ENCODE measurements at places on chromosomes 2 and 18. TPM values are rescaled to one million over a fixed set of nuclear protein-coding genes. Genes with fewer than 3 reads are reported as not detected.

The MALL gene
- polyA plus RNA-seq: 3.6 TPM

- H3K27ac ChIP-seq: no peak overlapping the region
- no peak overlapping the region for H3K4me3 ChIP-seq
- no peaks in the 10 kb centered on the region for H3K27me3 ChIP-seq
- H3K4me1 ChIP-seq: no peaks in the 10 kb centered on the region
- DNase-seq: no peak
These were observed 97.1 kb upstream of the ZNF516 start for GRCh38 chr18:76592096-76592495.

The DCDC2C gene
- not detected for polyA plus RNA-seq

DNA sequence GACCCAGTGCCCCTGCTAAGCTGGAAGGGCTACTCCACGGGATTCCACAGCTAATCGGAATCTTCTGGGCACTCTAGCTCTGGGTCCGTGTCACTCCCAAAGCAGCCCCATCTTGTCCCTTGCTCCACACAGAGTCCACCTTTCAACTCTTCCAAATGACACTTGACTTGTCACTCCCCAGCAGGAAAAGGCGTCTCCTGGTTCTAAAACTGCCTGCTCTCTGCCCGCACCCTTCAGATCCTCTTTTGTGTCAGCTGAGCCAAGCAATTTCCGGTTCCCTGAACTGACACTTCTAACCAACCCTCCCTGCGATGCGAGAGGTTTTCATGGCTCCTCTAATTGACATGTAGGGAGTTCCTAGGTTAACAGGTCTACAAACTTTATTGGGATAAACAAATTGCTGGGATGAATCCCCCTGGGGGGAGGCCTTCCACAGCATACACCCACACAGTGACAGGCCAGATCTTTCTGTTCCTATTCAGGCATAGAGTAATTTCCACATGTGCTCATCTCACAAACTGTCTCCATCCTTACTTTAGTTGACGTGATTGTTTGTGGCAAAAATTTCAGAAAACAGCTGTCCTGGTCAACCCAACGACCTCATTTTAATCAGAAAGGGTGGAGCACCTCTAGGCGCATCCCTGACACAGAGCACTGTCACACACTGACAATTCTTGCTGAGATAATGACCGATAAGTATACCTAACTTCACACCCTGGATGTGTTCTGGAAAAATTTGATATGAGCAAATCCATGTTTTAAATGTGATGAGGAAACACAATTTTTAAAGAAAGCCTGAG, 104.9 kb downstream of the RBMS1 start:
- H3K36me3 ChIP-seq: no peaks in the 10 kb centered on the region
- no peaks in the 10 kb centered on the region for H3K27me3 ChIP-seq
- peak overlapping the region; percentile 98 for H3K27ac ChIP-seq
- DNase-seq: no peak
- H3K4me3 ChIP-seq: no peak overlapping the region
- peaks cover 47% of the 10 kb centered on the region for H3K4me1 ChIP-seq

DNA sequence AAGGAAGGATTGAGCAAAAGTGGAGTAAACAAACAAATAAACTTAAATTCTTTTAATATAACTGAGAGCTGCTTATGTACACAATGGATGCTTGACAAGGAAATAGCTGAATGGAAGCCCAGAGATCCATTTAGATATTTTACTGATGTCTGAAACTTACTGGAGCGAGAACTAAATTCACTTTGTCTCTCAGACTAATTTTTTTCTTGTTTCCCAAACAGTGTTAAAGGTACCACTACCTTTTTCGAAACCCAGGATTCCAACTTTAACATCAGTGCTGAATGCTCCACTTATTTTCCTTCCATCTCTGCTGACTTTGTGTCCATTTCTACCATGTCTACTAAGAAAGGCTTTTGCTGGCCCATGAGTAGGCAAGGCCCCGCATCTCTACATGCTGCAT, 4.0 kb downstream of the EFEMP1 start:
- no peak overlapping the region for H3K4me3 ChIP-seq
- H3K27ac ChIP-seq: no peak overlapping the region
- no peaks in the 10 kb centered on the region for H3K4me1 ChIP-seq
- DNase-seq: no peak

The TUBA3E gene
- polyA plus RNA-seq: not detected

DNA sequence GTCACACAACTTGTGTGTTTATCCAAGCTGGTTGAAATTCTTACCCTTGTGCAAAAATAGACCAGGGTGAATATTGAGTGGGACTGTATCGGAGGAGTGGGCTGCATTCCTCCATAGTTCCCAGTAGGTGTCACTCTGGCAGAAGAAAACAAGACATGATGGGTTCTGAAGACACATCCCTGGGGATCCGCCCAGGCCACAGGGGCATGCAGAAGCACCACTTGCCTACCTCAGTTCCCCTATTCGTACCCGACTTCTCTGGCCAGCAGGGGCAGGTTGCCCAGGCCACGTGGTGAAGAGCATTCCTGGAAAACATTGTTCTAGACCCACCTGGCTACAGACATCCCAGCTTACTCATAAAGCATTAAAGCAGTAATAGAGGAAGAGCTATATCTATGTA, 168.2 kb downstream of the FAM210A start:
- H3K4me1 ChIP-seq: no peaks in the 10 kb centered on the region
- no peak overlapping the region for H3K27ac ChIP-seq
- DNase-seq: peak; percentile 29

The PRSS56 gene
- not detected for polyA plus RNA-seq

GRCh38 chr2:18465979-18466378, 94.5 kb downstream of the RDH14 start:
- H3K36me3 ChIP-seq: no peaks in the 10 kb centered on the region
- no peaks in the 10 kb centered on the region for H3K4me1 ChIP-seq
- no peak overlapping the region for H3K4me3 ChIP-seq
- DNase-seq: no peak

The COL3A1 gene
- polyA plus RNA-seq: 519 TPM

GRCh38 chr2:46202987-46203386, 94.2 kb upstream of the EPAS1 start:
- DNase-seq: no peak
- no peaks in the 10 kb centered on the region for H3K27me3 ChIP-seq
- no peaks in the 10 kb centered on the region for H3K36me3 ChIP-seq
- H3K27ac ChIP-seq: no peak overlapping the region
- H3K4me3 ChIP-seq: no peak overlapping the region
- H3K4me1 ChIP-seq: no peaks in the 10 kb centered on the region

DNA sequence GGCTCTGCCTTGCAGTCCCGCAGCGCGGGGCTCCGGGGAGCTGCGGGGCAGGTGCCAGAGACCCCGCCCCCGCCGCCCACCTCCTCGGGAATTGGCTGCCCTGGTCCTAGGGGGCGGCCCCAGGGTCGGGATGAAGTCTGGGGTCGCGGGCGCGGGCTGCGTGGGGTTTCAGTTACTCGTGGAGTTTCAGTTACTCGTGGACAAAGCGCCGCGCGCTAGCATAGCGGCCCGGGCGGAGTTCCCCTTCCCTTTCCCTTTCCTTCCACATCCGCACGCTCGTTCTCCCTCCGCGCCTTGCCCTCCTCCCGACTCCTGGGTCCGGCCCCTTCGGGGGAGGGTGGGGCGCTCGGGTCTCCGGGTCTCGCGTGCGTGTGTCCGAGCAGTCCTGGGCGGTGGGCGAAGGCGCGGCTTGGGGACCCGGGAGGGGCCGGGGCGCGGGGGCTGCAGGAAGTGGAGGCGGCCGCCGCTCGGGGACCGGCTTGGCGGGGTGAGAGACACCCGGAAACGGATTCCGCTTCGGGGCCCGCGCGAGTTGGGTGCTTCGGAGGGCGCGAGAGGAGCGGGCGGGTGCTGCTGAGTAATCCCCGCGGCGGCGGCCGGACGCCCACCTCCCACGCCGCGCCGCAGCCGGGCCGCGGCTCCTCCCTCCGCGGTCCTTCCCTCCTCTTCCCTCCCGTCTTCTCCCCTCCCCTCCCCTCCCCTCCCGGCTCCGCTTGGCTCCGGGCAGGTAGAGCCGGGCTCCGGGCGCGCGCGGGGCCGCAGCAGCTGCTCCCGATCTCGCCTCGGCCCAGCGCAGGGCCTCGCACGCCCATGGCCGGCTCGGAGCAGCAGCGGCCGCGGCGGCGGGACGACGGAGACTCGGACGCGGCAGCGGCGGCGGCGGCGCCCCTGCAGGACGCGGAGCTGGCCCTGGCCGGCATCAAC, at the start of gene TTC39C:
Gene TTC39C, plus strand, starts transcription at position 693 of the 924 bp plus-strand sequence. Its CDS starts 118 bp downstream, at position 811.
- no peaks in the 10 kb centered on the region for H3K4me1 ChIP-seq
- DNase-seq: peak; percentile 66
- H3K36me3 ChIP-seq: no peaks in the 10 kb centered on the region
- H3K27ac ChIP-seq: peak within 1 kb of the TSS; percentile 81
- peak within 1 kb of the TSS; percentile 88 for H3K4me3 ChIP-seq

The VAMP5 gene
- 190 TPM for polyA plus RNA-seq

- H3K27ac ChIP-seq: no peak overlapping the region
- no peaks in the 10 kb centered on the region for H3K27me3 ChIP-seq
- H3K4me1 ChIP-seq: peaks cover 3% of the 10 kb centered on the region
- DNase-seq: no peak
- H3K4me3 ChIP-seq: no peak overlapping the region
- H3K36me3 ChIP-seq: no peaks in the 10 kb centered on the region
These were observed 205.9 kb downstream of the EIPR1 start for GRCh38 chr2:3171564-3172264.

DNA sequence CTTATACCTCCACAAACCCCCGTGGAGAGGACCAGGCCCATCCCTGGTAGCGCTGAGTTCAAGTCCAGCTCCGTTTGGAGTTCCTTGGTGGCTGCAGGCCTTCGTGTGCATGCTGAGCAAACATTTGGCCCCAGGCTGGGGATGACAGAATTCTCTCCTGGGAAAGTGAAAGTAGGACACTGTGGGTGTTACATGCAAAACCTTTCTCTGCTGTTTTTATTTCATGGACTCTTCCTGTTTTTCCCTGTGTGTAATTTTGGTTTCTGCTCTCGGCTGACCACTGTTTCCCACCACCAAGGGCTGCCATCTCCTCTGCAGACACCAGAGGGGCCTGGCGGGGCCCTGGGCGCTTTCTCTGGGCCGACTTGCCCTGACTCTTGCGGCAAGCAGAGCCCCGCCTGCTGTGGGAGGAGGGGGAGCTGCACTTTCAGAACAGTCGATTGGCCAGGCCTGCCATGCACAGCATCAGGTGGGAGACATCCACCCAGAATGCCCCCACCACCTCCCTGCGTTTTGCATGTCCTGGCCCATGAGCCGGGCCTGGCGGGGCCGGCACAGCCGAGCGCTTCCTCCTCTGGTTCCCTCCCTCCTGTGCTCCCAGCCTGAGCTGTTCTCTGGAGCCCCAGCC, 102.4 kb downstream of the CABLES1 start:
- H3K27ac ChIP-seq: no peak overlapping the region
- DNase-seq: peak; percentile 41
- H3K36me3 ChIP-seq: peaks cover 1% of the 10 kb centered on the region
- H3K4me3 ChIP-seq: no peak overlapping the region

The RIT2 gene
- not detected for polyA plus RNA-seq

The OXER1 gene
- polyA plus RNA-seq: 0.03 TPM

The FBLN7 gene
- 5.1 TPM for polyA plus RNA-seq

- H3K4me1 ChIP-seq: no peaks in the 10 kb centered on the region
- H3K4me3 ChIP-seq: no peak overlapping the region
- H3K36me3 ChIP-seq: no peaks in the 10 kb centered on the region
- H3K27me3 ChIP-seq: no peaks in the 10 kb centered on the region
These were observed 112.8 kb downstream of the KCTD1 start for GRCh38 chr18:26435415-26436095.

GRCh38 chr2:21819454-21819853, 695.7 kb downstream of the TDRD15 start:
- no peaks in the 10 kb centered on the region for H3K36me3 ChIP-seq
- peaks cover 16% of the 10 kb centered on the region for H3K4me1 ChIP-seq
- peak overlapping the region; percentile 37 for H3K27ac ChIP-seq
- H3K27me3 ChIP-seq: no peaks in the 10 kb centered on the region
- H3K4me3 ChIP-seq: no peak overlapping the region

DNA sequence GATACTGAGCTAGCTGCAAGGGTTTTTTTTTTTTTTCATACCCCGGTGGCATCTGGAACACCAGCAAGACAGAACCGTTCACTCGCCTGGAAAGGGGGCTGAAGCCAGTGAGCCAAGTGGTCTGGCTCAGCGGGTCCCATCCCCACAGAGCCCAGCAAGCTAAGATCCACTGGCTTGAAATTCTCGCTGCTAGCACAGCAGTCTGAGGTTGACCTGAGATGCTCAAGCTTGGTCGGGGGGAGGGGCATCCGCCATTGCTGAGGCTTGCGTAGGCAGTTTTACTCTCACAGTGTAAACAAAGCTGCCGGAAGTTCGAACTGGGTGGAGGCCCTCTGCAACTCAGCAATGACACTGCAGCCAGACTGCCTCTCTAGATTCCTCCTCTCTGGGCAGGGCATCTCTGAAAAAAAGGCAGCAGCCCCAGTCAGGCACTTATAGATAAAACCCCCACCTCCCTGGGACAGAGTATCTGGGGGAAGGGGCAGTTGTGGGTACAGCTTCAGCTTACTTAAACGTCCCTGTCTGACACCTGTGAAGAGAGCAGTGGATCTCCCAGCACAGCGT, 5.1 kb upstream of the MIB1 start:
- H3K36me3 ChIP-seq: no peaks in the 10 kb centered on the region
- H3K27me3 ChIP-seq: no peaks in the 10 kb centered on the region
- peak; percentile 79 for DNase-seq

GRCh38 chr18:55405893-55406406, 182.0 kb downstream of the TCF4 start:
- no peaks in the 10 kb centered on the region for H3K36me3 ChIP-seq
- no peaks in the 10 kb centered on the region for H3K27me3 ChIP-seq
- DNase-seq: peak; percentile 96
- peak overlapping the region; percentile 3 for H3K4me3 ChIP-seq

DNA sequence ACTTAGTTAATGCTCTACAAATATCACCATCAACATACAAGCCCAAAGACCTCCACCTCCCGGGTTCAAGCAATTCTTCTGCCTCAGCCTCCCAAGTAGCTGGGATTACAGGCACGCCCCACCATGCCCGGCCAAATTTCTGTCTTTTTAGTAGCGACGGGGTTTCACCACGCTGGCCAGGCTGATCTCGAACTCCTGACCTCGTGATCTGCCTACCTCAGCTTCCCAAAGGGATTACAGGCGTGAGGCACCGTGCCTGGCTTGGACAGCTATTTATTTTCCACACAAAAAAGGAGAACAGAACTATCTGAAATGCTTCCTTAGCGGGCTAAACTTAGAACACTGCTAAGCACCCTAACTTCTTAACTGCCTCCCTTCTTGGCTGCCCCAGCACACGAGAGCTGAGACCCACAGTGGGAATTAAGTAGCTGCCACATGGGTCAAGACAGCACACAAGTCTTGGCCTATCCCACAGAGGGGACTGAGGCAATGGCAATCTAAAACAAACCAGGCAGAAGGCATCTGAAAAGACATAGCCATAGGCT, 24.8 kb downstream of the CYTIP start:
- no peak overlapping the region for H3K4me3 ChIP-seq
- H3K36me3 ChIP-seq: no peaks in the 10 kb centered on the region
- no peaks in the 10 kb centered on the region for H3K4me1 ChIP-seq
- no peaks in the 10 kb centered on the region for H3K27me3 ChIP-seq
- DNase-seq: no peak

DNA sequence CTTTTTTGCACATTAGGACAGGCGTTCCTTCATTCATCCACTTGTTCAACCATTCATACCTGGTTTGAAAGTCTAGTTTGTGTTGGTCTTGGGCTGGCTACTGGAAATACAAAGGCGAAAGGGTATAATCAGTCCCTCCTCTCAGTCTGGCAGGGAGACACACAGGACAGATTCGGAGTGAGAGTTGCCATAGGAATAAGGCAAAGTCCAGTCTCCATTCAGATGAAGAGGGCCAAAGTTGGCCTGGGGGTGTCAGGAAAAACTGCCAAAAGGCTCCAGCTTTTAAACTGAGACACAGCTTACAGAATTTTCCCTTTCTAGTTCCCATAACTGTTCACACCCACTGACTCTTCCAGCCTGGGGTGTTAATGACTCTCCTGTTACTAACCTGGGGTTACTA, 96.3 kb upstream of the AQP4 start:
- no peaks in the 10 kb centered on the region for H3K27me3 ChIP-seq
- H3K4me1 ChIP-seq: no peaks in the 10 kb centered on the region
- no peaks in the 10 kb centered on the region for H3K36me3 ChIP-seq
- no peak overlapping the region for H3K27ac ChIP-seq
- DNase-seq: no peak
